Activated CD4-positive, alpha-beta T cell treated with anti-CD3 and anti-CD28 coated beads, Interleukin-2, amount 10 ng/mL, durations not matched to agents 7 days and 5 days (primary cell): ENCODE measurements at places on chromosomes 13 and 19.

GRCh38 chr13:83414393-83414792, 467.9 kb downstream of the SLITRK1 start:
- H3K27ac ChIP-seq, result no peak overlapping the region
- H3K27me3 ChIP-seq, result no peaks in the 10 kb centered on the region
- H3K36me3 ChIP-seq, result no peaks in the 10 kb centered on the region
- no peak for DNase-seq
- no peaks in the 10 kb centered on the region for H3K4me1 ChIP-seq

GRCh38 chr19:1505012-1505411, 7.8 kb downstream of the ADAMTSL5 start:
- no peak for DNase-seq
- peaks cover 24% of the 10 kb centered on the region for H3K27me3 ChIP-seq
- H3K36me3 ChIP-seq, result no peaks in the 10 kb centered on the region
- H3K4me3 ChIP-seq, result no peak overlapping the region
- H3K4me1 ChIP-seq, result peaks cover 10% of the 10 kb centered on the region

GRCh38 chr13:67752759-67753158, 522.6 kb upstream of the PCDH9 start:
- no peaks in the 10 kb centered on the region for H3K4me1 ChIP-seq
- DNase-seq, result no peak
- no peak overlapping the region for H3K4me3 ChIP-seq
- no peaks in the 10 kb centered on the region for H3K27me3 ChIP-seq
- no peaks in the 10 kb centered on the region for H3K36me3 ChIP-seq
- no peak overlapping the region for H3K27ac ChIP-seq

- H3K4me3 ChIP-seq, result peak overlapping the region; percentile 100
- peaks cover 27% of the 10 kb centered on the region for H3K36me3 ChIP-seq
- no peaks in the 10 kb centered on the region for H3K27me3 ChIP-seq
- DNase-seq, result peak; percentile 32
Measured at GRCh38 chr19:8320564-8321066, 560 bp downstream of the NDUFA7 start.
